ENCODE measurements at places on chromosomes 7 and 10. TPM values are rescaled to one million over a fixed set of nuclear protein-coding genes. Genes with fewer than 3 reads are reported as not detected.

Gene CNNM1
- 0.10 TPM for total RNA-seq

Gene PRPS1L1
- not detected for total RNA-seq

- no peak overlapping the region for H3K27ac ChIP-seq
- H3K36me3 ChIP-seq = peaks cover 3% of the 10 kb centered on the region
- no peak overlapping the region for H3K4me3 ChIP-seq
- no peaks in the 10 kb centered on the region for H3K27me3 ChIP-seq
Observed at GRCh38 chr7:5793361-5794072, 12.1 kb upstream of the RNF216 start.

GRCh38 chr10:123284022-123284421 lies 129.8 kb downstream of the BUB3 start:
- no peak overlapping the region for H3K27ac ChIP-seq
- H3K27me3 ChIP-seq = peaks cover 2% of the 10 kb centered on the region
- H3K4me1 ChIP-seq = no peaks in the 10 kb centered on the region

Gene TSPAN13
- total RNA-seq = 81.1 TPM

- peaks cover 8% of the 10 kb centered on the region for H3K36me3 ChIP-seq
- no peak overlapping the region for H3K4me3 ChIP-seq
- H3K27me3 ChIP-seq = no peaks in the 10 kb centered on the region
- H3K4me1 ChIP-seq = peaks cover 5% of the 10 kb centered on the region
- H3K27ac ChIP-seq = no peak overlapping the region
Observed at GRCh38 chr10:58565271-58565670, 52.6 kb downstream of the BICC1 start.

Gene AGMO
- 1.2 TPM for total RNA-seq

- no peaks in the 10 kb centered on the region for H3K36me3 ChIP-seq
- no peaks in the 10 kb centered on the region for H3K27me3 ChIP-seq
- no peak overlapping the region for H3K27ac ChIP-seq
- no peak overlapping the region for H3K4me3 ChIP-seq
Observed at GRCh38 chr10:43128958-43129706, 9.1 kb upstream of the CSGALNACT2 start.

- no peaks in the 10 kb centered on the region for H3K27me3 ChIP-seq
- H3K36me3 ChIP-seq = no peaks in the 10 kb centered on the region
- no peak for DNase-seq
- H3K4me3 ChIP-seq = no peak overlapping the region
- H3K4me1 ChIP-seq = peaks cover 3% of the 10 kb centered on the region
Observed at GRCh38 chr7:17679458-17679857, 260.8 kb downstream of the SNX13 start.

Gene MKI67
- total RNA-seq = 14.7 TPM

Gene EBF3
- total RNA-seq = 544 TPM

- H3K27me3 ChIP-seq = no peaks in the 10 kb centered on the region
- H3K36me3 ChIP-seq = peaks cover 5% of the 10 kb centered on the region
- H3K4me3 ChIP-seq = no peak overlapping the region
- no peak for DNase-seq
Observed at GRCh38 chr7:33143996-33144718, 14.8 kb downstream of the BBS9 start.

Gene OPALIN
- not detected for total RNA-seq

GRCh38 chr7:8189625-8190024 lies 72.3 kb downstream of the ICA1 start:
- DNase-seq = no peak
- no peaks in the 10 kb centered on the region for H3K36me3 ChIP-seq
- H3K4me1 ChIP-seq = no peaks in the 10 kb centered on the region
- peaks cover 2% of the 10 kb centered on the region for H3K27me3 ChIP-seq

GRCh38 chr10:75894761-75895160 lies 463.3 kb downstream of the LRMDA start:
- H3K27ac ChIP-seq = no peak overlapping the region
- H3K4me3 ChIP-seq = no peak overlapping the region
- DNase-seq = no peak
- no peaks in the 10 kb centered on the region for H3K36me3 ChIP-seq

- H3K4me1 ChIP-seq = no peaks in the 10 kb centered on the region
- no peaks in the 10 kb centered on the region for H3K36me3 ChIP-seq
- no peak overlapping the region for H3K4me3 ChIP-seq
- peaks cover 1% of the 10 kb centered on the region for H3K27me3 ChIP-seq
- no peak overlapping the region for H3K27ac ChIP-seq
- no peak for DNase-seq
Observed at GRCh38 chr10:13512564-13512963, 16.2 kb downstream of the BEND7 start.

GRCh38 chr10:96470116-96470743 lies 43.5 kb downstream of the TLL2 start:
- H3K4me1 ChIP-seq = no peaks in the 10 kb centered on the region
- H3K27me3 ChIP-seq = no peaks in the 10 kb centered on the region
- no peak overlapping the region for H3K4me3 ChIP-seq
- H3K36me3 ChIP-seq = no peaks in the 10 kb centered on the region
- DNase-seq = peak; percentile 76

DNA sequence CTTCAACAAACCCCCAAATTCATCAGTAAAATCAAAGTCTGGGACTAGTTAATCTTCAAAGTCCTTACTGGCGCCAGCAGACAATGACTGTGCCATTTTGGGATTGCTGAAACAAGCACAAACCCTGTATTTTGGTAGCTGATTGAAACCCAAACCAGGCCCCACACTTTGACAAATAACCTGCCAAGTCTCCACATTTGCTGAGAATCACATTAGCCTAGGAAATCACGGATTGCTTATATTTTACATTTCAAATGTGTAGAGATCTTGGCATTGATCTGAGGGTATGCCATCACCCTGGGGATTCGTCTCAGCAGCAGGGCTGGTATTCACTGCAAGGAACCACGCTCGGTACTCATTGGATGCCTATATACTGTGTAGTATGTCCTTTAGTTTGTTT lies 501.1 kb downstream of the CALN1 start:
- DNase-seq = no peak
- no peaks in the 10 kb centered on the region for H3K27me3 ChIP-seq

Gene DCLRE1C
- 8.5 TPM for total RNA-seq

Gene LIPF
- total RNA-seq = not detected

- peak overlapping the region; percentile 1 for H3K27ac ChIP-seq
- H3K4me1 ChIP-seq = peaks cover 27% of the 10 kb centered on the region
- DNase-seq = no peak
- H3K36me3 ChIP-seq = no peaks in the 10 kb centered on the region
- H3K27me3 ChIP-seq = peaks cover 2% of the 10 kb centered on the region
Observed at GRCh38 chr7:78473571-78474301, 675.2 kb downstream of the PHTF2 start.

DNA sequence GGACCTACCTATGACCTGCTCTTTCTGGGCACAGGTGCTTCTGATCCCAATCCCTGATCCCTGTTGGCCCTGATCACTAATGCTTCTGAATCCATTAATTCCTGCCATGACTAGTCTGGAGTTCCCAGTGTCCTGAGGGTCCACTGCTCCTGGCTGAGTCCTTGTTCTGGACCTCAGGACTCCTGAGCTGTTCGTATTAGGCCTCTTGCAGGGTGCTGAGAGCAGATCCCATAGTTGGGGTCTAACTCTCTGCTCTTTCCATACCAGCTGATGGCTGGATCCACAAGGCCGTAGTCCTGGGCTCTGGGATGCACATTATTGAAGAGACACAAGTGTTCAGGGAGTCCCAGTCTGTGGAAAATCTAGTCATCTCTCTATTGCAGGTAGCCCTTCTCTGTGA lies 7.0 kb downstream of the MRPL43 start:
- no peak for DNase-seq
- H3K27ac ChIP-seq = peak overlapping the region; percentile 52
- no peaks in the 10 kb centered on the region for H3K4me1 ChIP-seq
- no peak overlapping the region for H3K4me3 ChIP-seq

Gene CALCR
- not detected for total RNA-seq

- H3K4me1 ChIP-seq = no peaks in the 10 kb centered on the region
- H3K36me3 ChIP-seq = no peaks in the 10 kb centered on the region
- H3K27me3 ChIP-seq = no peaks in the 10 kb centered on the region
- no peak overlapping the region for H3K4me3 ChIP-seq
- H3K27ac ChIP-seq = no peak overlapping the region
Observed at GRCh38 chr7:24769014-24769830, 12.0 kb upstream of the GSDME start.

- no peak for DNase-seq
- H3K27ac ChIP-seq = no peak overlapping the region
- H3K4me1 ChIP-seq = peaks cover 23% of the 10 kb centered on the region
- no peaks in the 10 kb centered on the region for H3K36me3 ChIP-seq
- H3K27me3 ChIP-seq = peaks cover 6% of the 10 kb centered on the region
Observed at GRCh38 chr10:12592967-12593366, 243.6 kb downstream of the CAMK1D start.
